ENCODE measurements at places on chromosomes 4 and X.

- DNase-seq, result no peak
Observed at GRCh38 chr4:8579526-8580320, 469 bp upstream of the GPR78 start.

GRCh38 chrX:25020905-25021449 is 5.2 kb upstream of the ARX start:
- no peak for DNase-seq

DNA sequence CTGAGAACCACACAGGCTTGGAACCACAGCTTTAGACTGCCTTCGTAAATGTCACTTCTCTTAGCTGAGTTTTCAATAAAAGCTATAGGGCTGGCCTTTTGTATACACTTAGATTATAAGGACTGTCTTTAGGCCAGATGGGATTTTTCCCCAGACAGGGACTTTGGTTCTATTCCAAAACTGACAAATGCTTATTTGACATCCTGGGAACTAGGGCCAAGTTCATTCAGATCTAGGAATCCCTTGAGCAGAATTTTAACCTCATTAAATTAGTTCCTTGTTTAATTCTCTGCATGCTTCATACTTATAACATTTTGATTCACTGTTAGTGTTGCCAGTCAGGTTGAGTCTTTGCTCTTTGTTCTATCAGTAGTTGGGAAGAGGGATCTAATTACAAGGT is 23.1 kb downstream of the ZRSR2 start:
- no peak for DNase-seq

DNA sequence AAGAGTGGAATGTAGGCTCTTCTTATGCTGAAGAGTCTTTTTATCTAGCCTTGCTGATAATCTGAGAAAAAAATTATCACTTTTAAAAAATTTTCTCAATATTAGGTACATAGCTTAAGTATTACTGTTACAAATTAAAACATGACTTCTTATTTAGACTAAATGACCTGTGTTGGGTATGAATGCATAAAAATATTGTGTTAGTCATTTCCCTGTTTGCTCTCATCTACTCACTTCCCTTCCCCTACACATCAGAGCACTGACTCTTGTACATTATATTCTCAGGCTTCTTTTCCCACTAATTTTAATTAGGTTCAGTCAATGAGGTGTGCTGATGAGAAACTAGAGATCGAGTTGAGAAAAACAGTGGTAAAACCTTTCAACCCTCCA is 881.0 kb downstream of the PCDH18 start:
- DNase-seq, result no peak

DNA sequence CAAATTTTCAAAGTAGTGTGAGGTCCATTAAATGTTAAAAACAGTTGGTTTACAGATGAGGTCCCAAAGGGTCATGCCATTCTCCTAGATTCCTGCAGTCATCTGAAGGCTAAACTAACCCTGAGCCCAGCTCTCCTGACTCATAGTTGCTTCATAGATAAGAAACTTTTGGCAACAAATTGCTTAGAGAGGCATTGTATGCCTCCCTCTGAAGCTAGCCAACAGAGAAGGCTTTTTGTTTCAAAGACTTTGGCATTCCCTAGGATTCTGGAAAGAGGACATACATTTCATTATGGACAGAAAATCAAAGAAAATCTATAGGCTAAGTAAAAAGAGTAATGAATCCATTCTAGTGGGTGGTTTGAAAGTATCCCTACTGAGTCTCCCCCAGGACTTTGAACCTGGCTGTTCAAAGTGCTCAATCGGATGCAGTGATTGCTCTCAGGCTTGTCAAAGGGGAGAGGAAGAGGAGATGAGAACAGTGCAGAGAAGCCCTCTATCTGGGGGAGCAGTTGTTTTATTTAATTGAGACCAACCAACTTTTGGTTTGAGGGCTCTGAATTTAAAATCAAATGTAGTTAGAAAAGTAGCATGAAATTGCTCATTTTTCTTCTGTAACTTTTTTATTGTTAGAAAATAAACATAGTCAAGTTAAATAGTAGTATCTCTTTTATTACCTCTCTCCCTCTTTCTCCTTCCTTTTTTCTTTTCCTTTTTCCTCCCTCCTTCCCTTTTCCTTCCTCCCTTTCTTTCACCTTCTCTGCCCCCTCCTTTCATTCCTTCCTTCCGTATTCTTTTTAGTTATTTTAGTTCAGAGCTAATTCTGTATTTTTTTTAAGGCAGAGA is 72.3 kb upstream of the ZNF518B start:
- DNase-seq, result no peak

- DNase-seq, result no peak
Observed at GRCh38 chr4:39712819-39713607, 15.1 kb downstream of the UBE2K start.

DNA sequence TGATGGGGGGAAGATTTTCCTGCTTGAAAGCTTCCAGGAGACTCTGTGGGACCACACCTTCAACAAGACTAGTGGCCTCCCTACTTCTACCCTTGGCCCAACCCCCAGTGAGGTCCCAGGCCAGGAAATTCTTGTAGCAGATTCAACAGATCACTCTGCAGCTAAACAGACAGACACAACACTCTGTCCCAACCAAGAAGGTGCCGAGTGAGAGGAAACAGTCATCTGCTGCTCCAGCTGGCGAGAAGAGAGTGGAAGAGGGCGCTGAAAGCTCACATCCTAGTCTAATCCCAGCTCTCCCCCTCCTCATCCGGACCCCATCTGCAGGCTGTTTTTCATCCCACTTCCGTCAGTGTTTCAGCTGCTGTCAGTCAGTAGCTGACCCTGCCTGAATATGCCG is 63.4 kb downstream of the CHRDL1 start:
- no peak for DNase-seq

DNA sequence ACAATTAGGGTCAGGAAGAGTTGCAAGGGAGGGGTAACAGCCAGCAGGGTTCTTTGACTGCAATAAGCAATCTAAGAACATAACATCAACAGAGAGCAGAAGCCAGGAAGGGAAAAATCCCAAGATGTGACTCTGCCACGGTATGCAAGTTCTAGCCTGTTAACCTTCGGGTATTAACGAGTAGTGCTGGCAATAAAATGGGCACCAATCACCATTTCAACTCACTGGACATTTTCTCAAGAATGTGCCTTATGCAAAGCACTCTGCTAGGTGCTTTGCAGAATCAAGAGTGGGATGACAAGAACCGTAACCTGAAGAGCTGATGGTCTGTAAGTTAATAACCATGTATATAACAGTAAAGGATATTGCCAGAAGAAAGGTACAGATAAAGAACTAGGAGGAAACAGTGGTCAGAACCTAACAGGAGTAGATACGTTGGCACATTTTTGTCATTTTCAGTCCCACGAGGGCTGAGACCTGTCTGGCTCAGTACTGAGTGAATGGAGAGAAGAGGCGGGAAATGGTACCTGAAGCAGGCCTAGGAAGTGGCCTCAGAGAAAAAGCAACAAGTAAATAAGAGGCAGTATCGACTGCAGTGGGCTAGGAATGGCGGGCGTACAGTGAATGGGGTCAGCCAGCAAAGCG is 2.7 kb downstream of the ELOVL6 start:
- DNase-seq, result no peak

GRCh38 chr4:186570193-186570996 is 15.0 kb upstream of the MTNR1A start:
- no peak for DNase-seq

GRCh38 chr4:98937986-98938720 is 9.2 kb upstream of the EIF4E start:
- DNase-seq, result no peak

GRCh38 chr4:108454227-108454626 is 166.1 kb upstream of the RPL34 start:
- no peak for DNase-seq

DNA sequence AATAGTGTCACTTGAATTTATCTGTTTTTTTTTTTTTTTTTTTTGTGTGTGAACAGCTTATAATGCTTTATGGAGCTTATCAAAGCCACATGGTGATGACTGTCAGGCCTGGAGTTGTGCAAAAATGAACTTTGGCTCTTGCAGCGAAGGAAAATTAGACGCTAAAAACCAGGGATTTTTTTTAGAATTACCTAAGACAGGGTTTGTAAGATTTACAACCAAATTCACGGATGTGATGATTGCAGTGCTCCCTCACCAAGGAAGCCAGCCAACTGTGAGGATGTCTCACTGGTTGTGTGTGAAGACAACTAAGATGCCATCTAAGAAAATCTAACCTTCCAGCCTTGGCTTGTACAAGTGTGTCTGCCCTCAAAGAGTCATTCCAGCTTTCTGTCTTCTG is 127.1 kb upstream of the SLC4A4 start:
- DNase-seq, result no peak

- DNase-seq, result no peak
Observed at GRCh38 chr4:24197955-24198354, 308.1 kb upstream of the PPARGC1A start.

DNA sequence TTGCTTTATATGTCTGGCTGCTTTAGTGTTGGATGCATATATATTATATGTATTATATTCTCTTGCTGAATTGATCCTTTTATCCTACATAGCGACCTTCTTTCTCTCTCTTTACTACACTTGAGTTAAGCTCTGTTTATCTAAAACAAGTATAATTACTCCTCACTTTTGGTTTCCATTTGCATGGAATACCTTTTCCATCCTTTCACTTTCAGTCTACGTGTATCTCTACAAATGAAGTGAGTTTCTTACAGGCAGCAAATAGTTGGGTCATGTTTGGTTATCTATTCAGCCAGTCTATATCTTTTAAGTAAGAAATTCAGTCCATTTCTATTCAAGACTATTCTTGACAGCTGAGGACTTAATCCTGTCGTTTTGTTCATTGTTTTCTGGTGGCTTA is 167.5 kb upstream of the USP38 start:
- DNase-seq, result no peak

DNA sequence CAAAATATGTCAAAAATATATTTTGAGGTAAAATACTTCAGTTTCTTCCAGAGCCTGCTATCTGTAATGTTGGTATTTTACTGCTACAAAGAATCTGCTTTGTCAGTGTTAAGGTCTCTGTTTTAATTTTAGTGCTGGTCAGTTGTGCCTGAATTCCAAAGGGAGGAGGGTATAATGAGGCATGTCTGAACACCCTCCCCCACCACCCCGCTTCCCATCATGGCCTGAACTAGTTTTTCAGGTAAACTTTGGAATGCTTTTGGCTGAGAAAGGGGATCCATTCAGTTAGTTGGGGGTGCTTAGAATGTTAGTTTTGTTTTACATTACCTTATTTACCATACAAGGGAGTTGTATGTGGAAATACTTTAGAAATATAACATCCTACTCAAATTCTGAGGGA is 158.5 kb downstream of the MID1IP1 start:
- no peak for DNase-seq

DNA sequence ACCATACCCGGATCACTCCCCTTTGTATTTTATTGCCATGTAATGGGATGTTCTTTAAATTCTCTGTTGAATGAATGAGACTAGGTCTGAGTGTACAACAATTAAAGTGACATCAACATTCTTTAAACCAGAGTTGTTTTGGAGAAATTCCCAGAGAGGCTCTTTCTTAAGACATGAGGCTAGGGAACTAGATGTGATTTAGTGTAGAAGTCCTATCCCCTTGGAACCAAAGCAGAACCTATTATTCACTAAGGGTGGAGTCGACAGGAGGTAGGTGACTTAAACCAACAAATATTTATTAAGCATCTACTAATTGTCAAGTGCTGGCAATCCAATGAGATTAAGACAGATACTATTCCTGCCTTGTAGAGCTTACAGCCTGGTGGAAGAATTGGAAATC is 1.7 kb downstream of the EIF1AX start:
- no peak for DNase-seq

DNA sequence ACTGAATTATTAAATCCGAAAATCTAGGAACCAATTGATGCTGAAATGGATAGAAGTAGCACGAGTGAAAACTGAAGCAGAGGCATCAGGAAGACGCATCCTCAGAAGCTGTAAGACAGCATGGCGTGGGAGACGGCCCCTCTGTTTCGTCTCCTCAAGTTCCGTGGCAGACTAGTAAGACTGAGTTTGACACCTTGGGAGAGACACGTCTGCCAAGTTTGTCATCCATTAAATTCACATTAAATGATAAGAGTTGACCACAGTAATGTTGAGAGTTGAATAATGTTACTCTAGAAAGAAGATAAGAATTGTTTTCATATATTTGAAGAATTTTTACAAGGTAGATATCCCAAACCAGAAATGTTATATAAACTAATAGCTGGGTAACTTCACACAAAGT is 736.1 kb upstream of the FRG1 start:
- no peak for DNase-seq

- no peak for DNase-seq
Observed at GRCh38 chr4:7808181-7808580, 131.5 kb downstream of the AFAP1 start.

GRCh38 chr4:5004496-5004895 is 14.8 kb downstream of the CYTL1 start:
- DNase-seq, result no peak

DNA sequence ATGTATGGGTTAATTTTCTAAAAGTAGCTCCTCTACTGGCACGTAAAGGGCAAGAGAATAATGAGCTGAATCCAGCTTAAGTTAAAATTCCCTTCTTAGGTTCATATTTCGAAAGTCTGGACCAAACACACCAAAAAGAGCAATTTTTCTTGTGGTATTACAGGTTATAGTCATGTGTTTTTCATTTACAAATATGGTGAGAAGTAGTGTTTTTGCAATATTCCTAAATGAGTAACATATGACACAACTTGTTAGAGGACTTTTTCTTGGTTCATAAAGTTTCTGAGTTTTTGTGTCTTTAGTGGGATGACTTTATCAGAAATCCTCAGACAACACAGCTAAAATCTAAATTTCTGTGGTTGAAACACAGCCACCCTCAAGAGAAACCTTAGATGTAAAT is 172.1 kb downstream of the AFF2 start:
- no peak for DNase-seq

- no peak for DNase-seq
Observed at GRCh38 chr4:651884-652642, 22.0 kb downstream of the ATP5ME start.

GRCh38 chrX:3166670-3167455 is 125.6 kb downstream of the ARSF start:
- DNase-seq, result no peak

DNA sequence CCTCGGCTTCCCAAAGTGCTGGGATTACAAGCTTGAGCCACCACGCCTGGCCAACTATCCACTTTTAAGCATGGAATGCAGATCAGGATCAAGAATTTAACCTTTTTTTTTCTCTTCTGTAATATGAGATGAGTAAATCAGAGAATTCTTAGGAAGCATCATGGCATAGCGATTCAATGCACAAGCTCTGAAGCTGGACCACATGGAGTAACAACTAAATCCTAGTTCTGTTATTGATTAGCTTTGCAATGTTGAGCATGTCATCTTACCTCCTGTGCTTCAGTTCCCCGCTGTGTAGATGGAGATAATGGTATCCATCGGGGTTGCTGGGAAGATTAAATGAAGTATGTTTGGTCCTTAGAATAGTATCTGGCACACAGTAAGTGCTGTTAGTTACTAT is 1.9 kb upstream of the SNX25 start:
- no peak for DNase-seq

- DNase-seq, result no peak
Observed at GRCh38 chrX:20066968-20067708, 49.6 kb downstream of the MAP7D2 start.

DNA sequence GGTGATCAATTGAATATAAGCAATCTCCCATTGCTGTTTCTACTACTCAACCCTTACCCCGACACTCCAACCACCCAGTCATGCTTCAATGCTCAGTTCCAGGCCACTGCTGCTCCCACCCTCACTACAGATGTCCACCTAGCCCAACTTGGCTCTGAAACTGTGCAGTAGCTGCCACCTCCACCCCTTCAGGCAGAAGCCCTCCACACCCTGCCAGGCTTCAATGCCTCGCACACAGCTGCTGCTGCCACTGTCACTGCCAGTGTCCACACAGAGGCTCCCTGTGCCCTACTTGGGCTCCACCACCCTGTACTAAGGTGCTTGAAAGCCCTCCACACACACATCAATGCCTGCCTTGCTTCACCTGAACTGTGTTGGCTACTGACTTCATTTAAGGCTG is 34.6 kb downstream of the LAMTOR3 start:
- no peak for DNase-seq

Data from amygdala (tissue), 56 donors.